NCI-H524 treated with DMSO at 0.1 percent for 48 hours (cell line): ENCODE measurements at places on chromosomes 5 and 9.

DNA sequence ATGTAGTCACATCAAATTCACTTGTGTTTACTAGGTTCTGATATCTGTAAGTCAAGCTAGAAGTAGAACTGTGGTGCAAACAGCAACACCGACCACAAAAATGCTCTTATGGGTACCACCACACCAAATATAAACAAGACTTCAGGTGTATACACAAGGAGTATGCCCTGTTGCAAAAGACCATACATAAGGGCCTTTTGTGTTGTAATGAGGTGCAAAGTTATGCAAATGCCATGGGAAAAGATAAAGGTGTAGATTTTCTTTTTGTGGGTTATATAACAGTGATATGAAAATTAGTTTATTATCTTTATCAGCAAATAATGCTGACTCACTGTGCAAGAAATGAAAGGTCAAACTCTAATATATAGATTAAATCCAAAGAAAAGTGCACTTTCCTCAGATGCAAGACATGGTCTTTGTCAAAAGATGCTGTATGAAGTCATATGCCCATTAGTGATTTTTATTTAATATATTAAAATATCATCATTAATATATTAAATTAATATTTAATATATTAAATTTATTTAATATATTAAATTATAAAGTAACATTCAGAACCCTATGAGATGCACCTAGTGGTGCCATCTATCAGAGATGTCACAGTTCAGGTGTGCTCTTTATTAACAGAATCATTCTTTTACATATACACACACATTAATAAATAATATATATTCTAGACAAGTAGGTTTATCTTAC, 26.7 kb upstream of the ALDH1A1 start:
- DNase-seq, result no peak

- DNase-seq, result no peak
These were observed 212.5 kb downstream of the GADD45G start for GRCh38 chr9:89817151-89817950.

- no peak for DNase-seq
These were observed 11.1 kb downstream of the BRD9 start for GRCh38 chr5:881551-881935.

DNA sequence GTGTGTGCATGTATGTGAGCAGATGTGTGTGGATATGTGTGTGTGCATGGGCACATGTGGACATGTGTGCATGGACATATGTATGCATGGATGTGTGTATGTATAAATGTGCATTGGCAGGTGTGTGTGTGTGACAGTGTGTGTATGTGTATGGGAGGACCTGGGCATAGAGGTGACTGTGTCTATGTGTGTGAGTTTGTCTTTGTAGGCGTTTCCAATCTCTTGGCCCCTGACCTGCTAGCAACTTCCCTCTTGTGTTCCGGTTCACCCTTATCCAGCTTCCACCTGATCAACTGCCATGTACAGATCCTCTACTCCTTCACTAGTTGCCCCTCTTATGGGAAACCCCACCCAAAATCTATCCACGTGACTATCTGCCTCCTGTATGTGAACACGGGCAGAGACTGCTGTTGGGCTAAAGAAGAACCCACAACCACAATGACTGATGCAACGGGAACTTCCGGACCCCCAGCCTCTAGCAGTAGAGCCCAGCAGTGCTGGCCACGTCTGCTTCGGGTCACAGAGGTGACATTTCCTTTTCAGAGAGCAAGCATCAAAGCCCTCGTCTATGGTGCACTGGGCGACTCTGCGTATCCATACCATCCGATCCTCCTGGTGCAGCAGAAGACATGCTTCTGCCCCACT, 24.9 kb upstream of the GADD45G start:
- no peak for DNase-seq

- no peak for DNase-seq
These were observed 357.0 kb downstream of the TLE4 start for GRCh38 chr9:79928661-79929223.

- DNase-seq, result no peak
These were observed 242.1 kb downstream of the BNC2 start for GRCh38 chr9:16628413-16628812.

- no peak for DNase-seq
These were observed 93.5 kb downstream of the GNA14 start for GRCh38 chr9:77554586-77555105.
